ENCODE measurements at places on chromosomes 12 and 14.

DNA sequence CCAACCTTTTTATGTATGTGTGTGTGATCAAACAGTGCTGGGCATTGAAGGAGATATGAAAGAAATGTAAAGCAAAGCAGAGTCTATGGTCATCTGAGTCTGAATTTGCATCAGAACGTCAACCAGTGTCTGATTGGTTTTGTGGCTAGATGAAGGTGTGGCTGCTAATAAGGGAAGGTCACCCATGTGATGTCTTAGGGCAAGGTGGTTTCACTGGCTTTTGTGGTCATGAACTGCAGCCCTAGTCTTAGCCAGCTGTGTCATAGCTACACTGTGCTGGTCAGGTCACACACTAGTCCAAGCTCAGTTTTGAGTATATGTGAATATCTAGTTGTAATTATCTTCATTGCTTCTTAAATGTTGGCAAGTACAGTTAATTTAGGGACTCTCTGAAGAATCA, 105.8 kb downstream of the TGFB3 start:
- no peak for DNase-seq

DNA sequence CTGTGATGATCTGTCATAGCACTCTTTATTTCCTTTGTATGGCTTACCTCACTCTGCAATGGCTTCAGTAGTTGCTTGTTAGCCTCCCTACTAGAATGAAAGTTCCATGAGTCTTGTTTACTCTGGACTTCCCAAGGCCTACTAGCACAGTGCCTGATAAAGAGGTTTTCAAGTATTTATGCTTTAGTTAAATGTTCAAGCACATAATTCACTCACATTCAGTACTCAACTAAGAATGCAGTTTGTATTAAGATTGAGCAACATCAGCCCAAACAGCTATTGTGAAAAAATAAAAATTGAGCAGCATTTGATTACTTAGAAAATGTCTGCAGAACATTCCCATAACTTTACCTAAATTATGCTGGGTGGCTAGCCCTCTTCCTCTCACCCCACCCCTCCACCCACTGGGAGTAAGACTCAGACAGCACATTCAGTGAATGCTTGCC, 158.9 kb upstream of the AMIGO2 start:
- DNase-seq, result no peak

- no peak for DNase-seq
Measured at GRCh38 chr12:5768581-5769196, 176.4 kb downstream of the ANO2 start.

DNA sequence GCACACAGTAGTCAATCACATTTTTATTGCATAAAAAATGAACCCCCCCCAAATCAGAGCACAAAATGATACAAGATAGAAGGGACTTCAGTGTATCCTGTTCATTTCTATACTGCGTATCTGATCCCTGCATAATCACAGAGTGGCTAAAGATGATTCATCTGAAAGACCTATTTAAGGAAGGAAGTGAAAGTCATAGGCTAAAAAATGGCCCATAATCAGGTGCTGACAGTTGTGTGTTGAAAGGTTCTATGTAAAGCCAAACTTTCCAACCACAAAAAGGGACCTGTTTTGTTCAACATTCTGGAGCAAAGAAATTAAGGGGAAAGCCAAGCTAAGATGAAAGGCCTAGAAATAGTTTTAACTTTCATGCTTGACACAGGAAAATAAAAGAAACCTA, 147.8 kb upstream of the ATP2B1 start:
- DNase-seq, result no peak

- no peak for DNase-seq
Measured at GRCh38 chr12:102950107-102950949, 7.1 kb upstream of the ASCL1 start.

GRCh38 chr12:58764100-58764953, 156.0 kb downstream of the LRIG3 start:
- no peak for DNase-seq

DNA sequence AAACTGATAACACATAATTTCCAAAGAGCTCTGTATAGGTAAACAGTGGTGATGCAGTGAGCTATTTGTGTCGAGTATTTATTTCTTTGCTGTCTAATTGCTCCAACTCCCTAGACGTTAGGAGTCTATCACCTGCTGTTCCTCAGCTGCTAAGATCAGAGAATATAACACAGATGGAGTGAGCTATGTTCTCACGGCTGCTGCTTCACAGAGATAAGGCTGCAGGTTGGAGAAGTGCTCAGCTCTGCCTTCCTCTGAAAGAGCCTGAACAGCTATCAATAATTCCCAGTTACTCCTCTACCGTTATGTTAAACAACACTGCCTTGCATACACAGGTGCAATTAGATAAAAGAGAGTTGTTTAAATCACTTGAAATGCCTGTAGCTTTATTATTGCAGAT, 103.2 kb upstream of the MDGA2 start:
- no peak for DNase-seq

DNA sequence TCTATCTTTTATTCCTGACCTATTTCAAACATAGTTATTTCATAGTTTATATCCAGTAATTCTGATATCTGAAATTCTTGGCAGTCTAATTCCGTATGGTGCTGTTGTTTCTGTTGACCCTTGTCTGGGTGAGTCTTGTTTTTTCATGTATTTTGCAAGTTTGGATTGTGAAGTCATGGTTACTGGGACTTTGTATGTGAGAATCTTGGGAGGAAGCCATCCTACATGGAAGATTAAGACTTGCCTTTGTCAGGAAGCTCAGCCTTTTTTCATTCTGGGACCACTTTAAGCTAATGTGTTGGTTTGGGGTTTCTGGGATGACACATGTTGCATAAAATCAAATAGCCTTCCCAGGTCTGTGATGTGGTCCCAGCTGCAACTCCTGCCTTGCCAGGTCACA, 191.6 kb upstream of the E2F7 start:
- DNase-seq, result no peak

DNA sequence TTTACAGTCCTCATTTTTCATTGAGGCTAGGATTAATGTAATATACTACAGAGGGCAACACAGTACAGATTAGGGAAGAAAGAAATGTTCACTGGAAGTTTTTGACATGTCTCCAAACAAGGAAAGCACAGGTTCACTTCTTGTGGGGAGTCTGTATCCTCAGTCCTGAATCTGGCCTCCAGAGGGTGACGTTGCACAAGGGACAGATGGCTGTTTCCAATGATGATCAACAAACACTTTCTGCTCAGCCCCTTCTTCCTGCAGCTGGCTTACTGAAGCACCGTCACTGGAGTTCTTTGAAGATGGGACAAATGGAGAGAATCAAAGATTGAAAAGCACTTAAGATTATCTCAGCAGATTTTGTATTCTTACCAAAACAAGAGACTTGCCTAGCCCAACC, 123.3 kb upstream of the OR4E1 start:
- no peak for DNase-seq

- DNase-seq, result no peak
Measured at GRCh38 chr14:25753130-25753529, 703.2 kb upstream of the STXBP6 start.

GRCh38 chr14:81591266-81591665, 57.6 kb upstream of the SEL1L start:
- no peak for DNase-seq

- DNase-seq, result no peak
Measured at GRCh38 chr12:99332936-99333591, 314.5 kb upstream of the GARIN6 start.

DNA sequence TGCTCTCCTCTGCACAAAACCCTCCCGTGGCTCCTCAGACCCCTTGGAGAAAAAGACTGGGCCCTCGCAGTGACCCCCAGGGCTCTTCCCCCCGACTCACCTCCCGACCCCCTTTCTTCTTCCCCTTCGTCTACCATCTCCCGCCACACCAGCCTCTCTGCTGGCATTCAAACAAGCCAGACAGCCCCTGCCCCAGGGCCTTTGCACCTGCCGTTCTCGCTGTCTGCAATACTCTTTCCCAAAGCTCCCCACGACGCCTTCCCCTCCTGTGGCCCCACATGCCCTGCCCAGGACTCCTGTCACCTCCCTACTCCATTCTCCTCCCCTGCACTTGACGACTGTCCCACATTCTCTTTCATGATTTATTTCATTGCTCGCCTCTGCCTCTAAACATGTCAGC, 115.7 kb downstream of the PHETA1 start:
- no peak for DNase-seq

DNA sequence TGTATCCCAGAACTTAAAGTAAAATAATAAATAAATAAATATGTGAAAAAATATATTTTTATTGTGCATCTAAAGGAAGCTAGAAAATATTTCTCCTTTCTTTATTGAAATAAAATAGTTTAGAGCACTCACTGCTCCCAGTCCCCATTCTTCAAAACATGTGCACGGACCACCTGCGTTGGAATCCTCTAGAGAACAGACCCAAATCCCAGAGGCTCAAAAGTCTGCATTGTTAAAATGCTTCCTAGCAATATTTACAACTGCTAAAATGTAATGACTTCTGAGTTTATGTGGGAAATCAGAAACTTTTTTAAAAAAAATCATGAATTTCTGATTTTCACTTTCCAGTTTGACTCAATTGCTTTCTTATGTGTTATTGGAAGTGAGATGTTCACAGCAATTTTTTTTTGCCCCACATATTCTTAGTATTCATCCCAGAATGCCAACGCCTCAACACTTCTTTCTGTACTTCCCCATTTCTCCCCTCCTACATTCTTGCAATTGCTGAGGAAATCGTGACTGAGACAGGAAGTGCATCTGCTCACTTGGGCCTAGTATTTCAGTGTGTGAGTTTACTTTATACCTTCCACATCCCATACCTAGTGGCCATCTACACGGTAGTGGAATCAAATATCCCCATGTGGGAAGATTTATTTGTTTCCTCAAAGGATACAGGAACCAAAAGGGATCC, 116.0 kb upstream of the FLRT2 start:
- no peak for DNase-seq

Data from activated CD4-positive, alpha-beta T cell treated with anti-CD3 and anti-CD28 coated beads for 48 hours (primary cell).